ENCODE measurements at places on chromosomes 7 and 10. TPM values are rescaled to one million over a fixed set of nuclear protein-coding genes. Genes with fewer than 3 reads are reported as not detected.

GRCh38 chr10:63727636-63728035 lies 206.4 kb downstream of the REEP3 start:
- no peak for DNase-seq

DNA sequence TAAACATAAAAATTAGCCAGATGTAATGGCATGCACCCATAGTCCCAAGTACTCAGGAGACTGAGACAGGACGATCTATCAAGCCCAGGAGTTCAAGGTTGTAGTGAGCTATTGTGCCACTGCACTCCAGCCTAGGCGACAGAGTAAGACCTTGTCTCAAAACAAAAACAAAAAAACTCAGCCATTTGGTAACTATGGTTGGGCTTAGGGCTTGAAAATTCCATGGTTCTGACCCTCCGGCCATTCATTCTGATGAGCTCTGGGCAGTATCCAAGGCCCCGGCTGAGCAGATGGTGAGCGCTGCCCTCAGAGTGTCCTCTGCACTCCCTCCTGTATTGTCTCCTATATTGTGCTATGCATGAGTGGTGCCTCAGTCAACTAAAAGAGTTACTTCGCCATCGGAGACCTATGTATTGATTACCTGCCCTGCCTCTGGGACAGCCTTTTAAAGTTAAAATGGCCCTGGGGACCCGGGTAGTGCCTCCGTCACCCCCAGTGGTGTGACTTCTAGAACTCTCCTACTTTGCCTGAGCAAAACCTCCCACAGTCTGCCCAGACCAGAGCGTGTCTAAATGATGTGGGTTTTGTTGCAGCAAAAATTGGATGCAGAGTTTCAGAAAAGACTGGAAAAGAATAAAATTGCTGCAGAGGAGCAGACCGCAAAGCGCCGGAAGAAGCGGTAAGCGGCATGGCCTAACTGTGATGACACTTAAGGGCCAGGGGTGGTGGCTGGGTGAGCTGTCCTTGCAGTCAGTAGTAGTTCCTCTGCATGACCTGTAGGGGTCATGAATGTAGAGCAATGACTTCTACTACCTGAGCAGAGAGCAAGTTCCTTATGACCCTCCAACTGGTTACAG lies 8.1 kb downstream of the PRKRIP1 start:
- no peak for DNase-seq

Gene FAM131B
- total RNA-seq, result 91.1 TPM

Gene POU6F2
- total RNA-seq, result 2.0 TPM

GRCh38 chr7:24476227-24476626 lies 97.0 kb upstream of the PALS2 start:
- no peak for DNase-seq

DNA sequence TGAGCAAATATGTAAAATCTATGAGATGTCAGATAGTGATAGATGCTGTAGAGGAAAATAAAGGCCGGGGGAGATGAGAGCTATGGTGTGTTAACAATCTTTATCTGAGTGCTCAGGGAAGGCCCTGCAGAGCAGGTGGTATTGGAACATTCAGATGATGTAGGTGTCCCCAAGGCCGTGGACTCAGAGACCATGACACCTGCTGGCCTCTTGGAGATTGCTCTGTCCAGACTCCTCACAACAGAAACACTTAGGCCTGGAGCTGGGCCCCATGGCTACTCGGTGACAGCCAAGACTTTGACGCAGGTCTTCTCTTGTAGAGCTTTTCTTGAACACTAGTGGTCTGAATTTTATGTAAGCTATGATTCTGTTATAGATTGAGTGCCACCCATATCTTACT lies 13.3 kb downstream of the AKR1E2 start:
- DNase-seq, result no peak

Gene NRCAM
- total RNA-seq, result 112 TPM

- DNase-seq, result no peak
These were observed 46.1 kb upstream of the FOXP2 start for GRCh38 chr7:114368492-114368891.

GRCh38 chr7:36904802-36905201 lies 180.5 kb upstream of the AOAH start:
- DNase-seq, result no peak

Gene SHH
- total RNA-seq, result 0.62 TPM

- DNase-seq, result no peak
These were observed 139.8 kb downstream of the MYOF start for GRCh38 chr10:93342366-93342765.

DNA sequence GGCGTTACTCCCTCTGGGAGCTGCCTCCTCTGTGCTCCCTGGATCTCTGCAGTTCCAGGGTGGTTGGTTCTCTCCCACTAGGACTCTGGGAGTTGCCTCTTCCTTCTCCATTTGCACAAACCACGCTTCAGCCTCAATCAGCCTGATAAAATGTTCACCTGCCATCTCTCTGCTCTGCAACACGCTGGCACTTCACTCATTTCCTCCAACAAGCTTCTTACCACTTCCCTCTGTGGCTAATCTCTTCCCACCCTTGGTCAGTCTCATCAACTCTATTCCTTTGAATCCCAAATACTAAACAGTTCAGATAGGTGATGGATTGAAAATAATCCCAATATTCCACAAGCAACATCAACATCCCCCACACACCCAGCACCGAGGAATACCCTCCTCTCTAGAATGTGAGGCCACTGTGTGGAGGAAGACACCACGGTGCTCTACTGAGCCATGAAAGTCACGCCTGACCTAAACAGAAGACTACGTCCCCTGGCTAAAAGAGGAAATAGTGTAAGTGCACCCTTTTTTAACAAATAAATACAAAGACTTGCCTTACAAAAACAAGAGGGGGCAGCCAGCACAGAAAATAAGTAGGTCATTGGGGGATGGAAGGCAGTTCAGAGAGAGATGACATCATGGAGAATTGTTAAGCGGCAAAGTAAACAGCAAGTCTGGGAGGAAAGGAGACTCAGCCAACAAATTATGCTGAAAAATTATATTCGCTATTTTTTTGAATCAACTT lies 1.9 kb upstream of the FAM170B start:
- no peak for DNase-seq

Gene ARHGEF35
- 0.78 TPM for total RNA-seq

DNA sequence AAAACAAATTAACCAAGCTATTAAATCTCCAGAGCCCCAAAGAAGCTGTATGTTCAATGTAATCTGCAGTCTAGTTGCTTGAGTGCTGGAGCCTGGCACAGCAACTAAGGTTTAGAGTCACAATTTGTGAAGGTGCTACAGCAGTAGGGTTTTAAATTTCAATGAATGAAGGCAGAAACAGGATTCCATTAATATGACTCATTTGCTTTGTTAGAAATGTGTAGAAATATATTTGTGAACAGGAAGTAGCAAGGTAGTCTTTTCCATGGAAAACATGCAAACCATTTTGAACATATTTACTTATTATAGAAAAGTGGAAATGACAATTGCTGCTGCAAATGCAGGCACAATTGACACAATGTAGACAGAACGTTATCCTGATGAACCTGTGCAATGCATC lies 149.0 kb upstream of the STEAP4 start:
- DNase-seq, result no peak

DNA sequence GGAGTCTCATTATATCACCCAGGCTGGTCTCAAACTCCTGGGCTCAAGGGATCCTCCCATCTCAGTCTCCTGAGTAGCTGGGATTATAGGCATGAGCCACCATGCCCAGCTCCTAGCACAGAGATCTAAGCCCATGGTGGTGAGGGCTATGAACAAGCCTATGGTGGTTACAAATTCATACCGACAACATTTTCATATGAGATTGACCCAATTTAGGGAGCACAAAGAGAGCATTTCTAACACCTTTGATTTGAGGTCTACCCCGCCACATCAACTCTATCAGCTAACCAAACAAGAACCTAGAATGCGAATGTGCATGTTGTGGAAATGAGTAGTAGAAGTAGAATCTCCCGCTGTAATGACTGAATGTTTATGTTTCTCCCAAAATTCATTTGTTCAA lies 14.2 kb upstream of the PRF1 start:
- no peak for DNase-seq

- no peak for DNase-seq
These were observed 467.4 kb downstream of the NEBL start for GRCh38 chr10:20429742-20430141.

DNA sequence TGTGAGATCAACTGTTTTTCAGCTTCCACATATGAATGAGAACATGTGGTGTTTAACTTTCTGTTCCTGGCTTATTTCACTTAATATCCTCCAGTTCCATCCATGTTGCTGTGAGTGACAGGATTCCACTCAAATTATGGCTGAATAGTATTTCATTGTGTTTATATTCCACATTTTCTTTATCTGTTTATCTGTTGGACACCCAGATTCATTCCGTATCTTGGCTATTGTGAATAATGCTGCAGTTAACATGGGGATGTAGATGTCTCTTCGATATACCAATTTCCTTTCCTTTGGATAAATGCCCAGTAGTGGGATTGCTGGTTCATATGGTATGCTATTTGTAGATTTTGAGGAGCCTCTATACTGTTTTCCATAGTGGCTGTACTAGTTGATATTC lies 47.9 kb downstream of the GALNT11 start:
- no peak for DNase-seq

DNA sequence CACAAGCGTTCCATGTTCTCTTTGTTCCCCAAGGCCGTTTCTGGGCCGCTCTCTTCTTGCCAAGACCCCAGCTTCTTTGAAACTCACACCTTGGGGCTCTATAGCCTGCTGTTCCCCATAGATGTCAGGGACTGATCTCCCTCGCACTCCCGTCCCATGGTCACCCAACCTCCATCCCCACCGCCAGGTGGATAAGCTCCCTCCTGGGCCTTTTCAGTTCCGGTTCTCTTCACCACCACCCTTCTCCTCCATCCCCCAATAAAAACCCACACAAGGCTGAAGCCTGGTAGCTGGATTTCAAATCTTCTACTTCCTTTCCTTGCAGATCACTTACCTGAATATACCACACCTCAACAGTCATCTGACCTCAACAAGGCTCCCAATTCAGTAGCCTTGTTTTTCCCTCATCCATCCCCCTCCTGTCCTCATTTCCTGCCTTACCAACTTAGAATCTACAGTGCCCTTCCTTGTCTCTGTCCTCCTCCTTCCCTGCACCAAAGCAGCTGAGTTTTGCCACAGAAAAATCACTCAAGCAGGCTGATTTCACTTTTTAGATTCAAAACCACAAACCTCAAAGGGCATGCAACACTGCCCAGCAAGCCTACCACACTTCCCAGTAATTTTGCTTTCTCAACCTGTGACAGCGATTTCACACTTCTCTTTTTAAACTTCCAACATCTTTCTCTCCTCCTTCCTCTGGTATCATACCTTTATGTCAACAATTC lies 7.7 kb downstream of the SLC37A3 start:
- no peak for DNase-seq

DNA sequence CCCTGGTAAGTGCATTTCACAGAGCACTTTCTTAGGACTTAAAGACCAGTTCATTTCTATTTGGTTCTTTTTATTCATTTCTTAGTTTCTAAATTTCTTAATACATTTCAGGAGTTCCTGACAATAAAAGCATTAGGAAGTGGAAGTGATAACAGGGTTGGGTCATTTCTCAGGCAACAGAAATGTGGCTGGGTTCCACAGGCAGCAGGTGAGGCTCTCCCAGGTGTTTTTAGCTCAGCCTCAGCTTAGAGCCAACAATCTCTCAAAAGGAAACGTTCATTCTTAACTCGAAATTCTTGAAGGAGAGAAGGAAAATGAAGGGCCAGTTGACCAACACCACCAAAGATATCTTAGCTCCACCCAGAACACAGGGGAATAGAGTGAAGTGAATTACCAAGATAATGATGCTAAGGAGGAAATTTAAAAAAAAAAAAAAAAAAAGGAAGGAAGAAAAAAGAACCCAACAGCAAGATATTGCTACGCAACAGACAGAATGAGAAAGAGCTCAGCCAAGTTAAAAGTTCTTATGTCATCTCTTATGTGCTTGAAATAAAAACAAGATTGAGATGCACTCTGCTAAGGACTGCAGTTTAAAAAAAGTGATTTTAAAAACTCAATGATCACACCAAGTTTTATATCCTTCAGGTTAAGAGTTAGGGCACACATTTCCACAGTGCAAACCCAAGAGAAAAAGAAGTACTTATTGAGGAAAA lies 230.1 kb downstream of the GLI3 start:
- DNase-seq, result no peak
